Osteocyte (in vitro differentiated cells): ENCODE measurements at places on chromosomes 16 and 17.

DNA sequence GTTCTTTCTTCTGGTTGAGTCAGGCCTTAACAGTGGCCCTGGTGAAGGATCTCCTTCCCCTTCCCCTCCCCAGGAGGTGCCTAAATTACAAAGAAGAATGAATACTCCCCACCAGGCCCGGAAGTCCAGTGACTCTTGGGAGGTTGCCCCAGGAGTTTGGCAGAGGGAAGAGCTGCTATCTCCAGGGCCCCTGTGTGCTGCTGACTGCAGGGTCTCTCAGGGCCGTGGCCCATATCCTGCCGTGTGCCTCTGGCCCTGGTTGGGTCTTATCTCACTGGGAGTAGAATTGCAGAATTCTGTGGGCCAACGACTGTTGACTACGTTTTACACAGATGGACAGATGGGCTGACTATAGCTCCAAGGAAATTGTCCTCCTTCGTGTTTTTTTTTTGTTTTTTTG, 28.0 kb downstream of the AKAP1 start:
- DNase-seq: no peak

- DNase-seq: no peak
Observed at GRCh38 chr16:85554114-85554888, 58.8 kb upstream of the GSE1 start.

GRCh38 chr17:56913867-56914580, at the start of gene TRIM25:
Gene TRIM25, minus strand, starts transcription at chr17:56914049. Its CDS starts 61 bp downstream, at chr17:56913988.
- peak; percentile 92 for DNase-seq

GRCh38 chr16:57226701-57227621, 18.1 kb upstream of the ARL2BP start:
- no peak for DNase-seq

DNA sequence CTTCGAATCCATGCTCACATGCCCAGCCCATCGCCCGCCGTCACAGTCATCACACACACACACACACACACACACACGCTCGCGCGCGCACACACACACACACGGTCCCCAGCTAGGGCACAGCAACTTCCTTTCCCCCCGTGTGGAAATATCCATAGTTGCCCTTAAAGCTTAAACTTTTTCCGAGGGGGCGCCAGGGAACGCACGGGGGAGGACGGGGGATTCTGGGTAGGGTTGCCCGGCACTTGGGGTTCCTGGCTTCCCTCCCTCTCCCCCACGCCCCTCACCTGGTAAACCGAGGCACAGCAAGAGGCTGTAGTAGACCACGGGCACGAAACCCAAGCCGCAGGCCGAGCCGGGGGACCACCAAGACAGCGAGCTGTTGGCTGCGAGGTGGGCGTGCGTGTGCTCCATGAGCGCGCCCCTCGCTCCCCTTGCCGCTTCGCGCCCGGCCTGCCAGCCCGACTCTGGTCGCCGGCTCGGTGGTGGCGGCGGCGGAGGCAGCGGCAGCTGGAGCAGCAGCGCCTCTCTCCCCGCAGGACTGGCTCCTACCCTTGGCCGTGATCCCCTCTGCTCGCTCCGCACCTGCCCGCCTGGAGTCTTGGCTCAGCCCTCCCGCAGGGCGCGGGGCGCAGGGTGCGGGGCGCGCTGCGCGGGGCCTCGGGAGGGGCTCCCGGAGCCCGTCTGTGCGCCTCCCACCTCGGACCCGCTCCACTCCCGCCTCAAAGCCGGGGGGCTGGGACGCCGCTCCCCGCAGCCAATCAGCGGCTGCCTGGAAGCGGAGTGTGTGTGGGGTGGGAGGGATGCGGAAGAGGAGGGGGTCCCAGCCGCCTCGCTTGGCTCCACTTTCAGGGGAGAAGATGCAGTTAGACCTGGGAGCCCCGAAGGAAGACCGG, at the start of gene GPR139:
Gene GPR139, minus strand, starts transcription at position 688 of the 896 bp plus-strand sequence. Its CDS starts 274 bp downstream, at position 414.
- no peak for DNase-seq

DNA sequence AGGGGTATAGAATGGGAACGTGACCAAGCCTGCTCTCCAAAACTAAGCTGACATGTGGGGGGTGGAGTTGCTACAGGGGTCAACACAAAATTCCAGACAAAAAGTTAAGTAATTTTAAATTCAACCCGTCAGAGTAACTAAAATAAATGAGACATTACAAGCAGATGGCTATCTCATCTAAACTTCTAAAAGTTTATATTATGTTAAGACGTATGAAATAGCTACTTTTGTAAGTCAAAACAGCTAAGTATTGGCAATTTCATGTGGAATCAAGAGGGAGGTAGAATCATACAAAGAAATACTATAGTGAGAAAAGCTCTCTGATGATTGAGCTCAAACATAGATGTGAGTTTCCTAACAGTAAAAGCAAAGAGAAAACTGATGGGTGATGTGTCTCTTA, 113.3 kb downstream of the HS3ST2 start:
- no peak for DNase-seq

- DNase-seq: no peak
Observed at GRCh38 chr16:25637236-25637635, 54.5 kb upstream of the HS3ST4 start.

GRCh38 chr16:1075546-1075945, 3.0 kb downstream of the SSTR5 start:
- DNase-seq: no peak
